Lower lobe of right lung (tissue), 2 donors: ENCODE measurements at places on chromosomes 16 and 17. TPM values are rescaled to one million over a fixed set of nuclear protein-coding genes. Genes with fewer than 3 reads are reported as not detected.
A peak's percentile ranks its signal among the peaks of the same experiment; 100 is the strongest.

GRCh38 chr17:30600830-30601494 lies 123.8 kb downstream of the GOSR1 start:
- DNase-seq = no peak
- peak overlapping the region; percentile 89 for H3K4me3 ChIP-seq
- peaks cover 13% of the 10 kb centered on the region for H3K4me1 ChIP-seq
- H3K36me3 ChIP-seq = no peaks in the 10 kb centered on the region
- peak overlapping the region; percentile 96 for H3K27ac ChIP-seq

GRCh38 chr16:50360033-50360778 lies 8.6 kb downstream of the BRD7 start:
- no peaks in the 10 kb centered on the region for H3K27me3 ChIP-seq
- peaks cover 67% of the 10 kb centered on the region for H3K36me3 ChIP-seq
- H3K27ac ChIP-seq = no peak overlapping the region
- H3K4me3 ChIP-seq = no peak overlapping the region

GRCh38 chr17:74212209-74212912 lies 1.0 kb upstream of the TTYH2 start:
- peak; percentile 61 for DNase-seq
- no peaks in the 10 kb centered on the region for H3K27me3 ChIP-seq
- peaks cover 47% of the 10 kb centered on the region for H3K4me1 ChIP-seq
- H3K4me3 ChIP-seq = peak overlapping the region; percentile 66

DNA sequence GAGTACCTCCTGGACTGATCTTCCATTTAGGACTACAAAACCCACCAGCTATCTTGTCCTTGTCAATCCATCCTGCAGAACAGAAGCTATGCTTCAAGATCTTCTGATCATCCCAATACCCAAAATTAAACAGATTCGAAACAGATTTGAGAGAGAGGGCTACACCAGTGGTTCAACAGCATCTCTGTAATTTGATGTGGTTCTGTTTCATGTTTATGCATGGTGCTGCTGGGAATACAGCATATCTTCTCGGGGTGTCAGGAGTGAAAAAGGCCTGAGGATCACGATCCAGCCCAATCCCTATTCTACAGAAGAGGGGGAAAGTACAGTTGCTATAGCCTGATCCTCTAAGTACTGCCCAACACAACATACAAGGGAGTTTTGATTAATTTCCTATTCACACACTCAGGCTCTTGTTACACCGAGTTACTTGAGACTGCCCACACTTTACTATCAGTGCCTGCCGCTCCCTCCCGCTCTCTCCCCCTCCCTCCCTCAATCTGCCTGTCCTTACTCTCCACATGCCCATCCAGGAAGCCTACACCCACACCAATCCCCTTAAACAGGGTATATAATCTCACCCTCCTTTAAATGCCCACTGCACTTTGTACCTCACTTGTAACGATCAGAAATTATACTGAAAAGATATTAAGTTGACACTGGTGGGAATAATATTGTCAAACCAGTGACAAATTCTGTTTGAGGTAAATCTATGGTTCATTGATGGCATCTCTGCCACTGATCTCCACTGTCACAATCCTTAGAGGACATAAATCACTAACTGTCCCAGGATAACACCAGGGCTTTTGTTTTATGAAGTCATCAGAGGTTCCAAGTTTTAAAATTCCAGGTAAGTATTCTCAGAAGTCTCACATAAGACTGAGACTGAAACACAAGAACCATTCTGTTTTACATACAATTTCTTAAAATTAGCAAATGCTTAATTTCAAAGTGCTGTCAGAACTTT lies 89.3 kb upstream of the PLEKHM1 start:
- H3K4me1 ChIP-seq = peaks cover 26% of the 10 kb centered on the region
- H3K36me3 ChIP-seq = peaks cover 4% of the 10 kb centered on the region
- no peak overlapping the region for H3K4me3 ChIP-seq
- no peaks in the 10 kb centered on the region for H3K27me3 ChIP-seq

GRCh38 chr17:51119415-51120356 lies 982 bp downstream of the SPAG9 start:
- H3K4me3 ChIP-seq = peak overlapping the region; percentile 97
- DNase-seq = peak; percentile 68

- no peak overlapping the region for H3K4me3 ChIP-seq
- H3K27me3 ChIP-seq = no peaks in the 10 kb centered on the region
- no peak overlapping the region for H3K27ac ChIP-seq
- no peaks in the 10 kb centered on the region for H3K36me3 ChIP-seq
- H3K4me1 ChIP-seq = no peaks in the 10 kb centered on the region
- DNase-seq = no peak
Observed at GRCh38 chr17:53166731-53167130, 656.0 kb upstream of the KIF2B start.

DNA sequence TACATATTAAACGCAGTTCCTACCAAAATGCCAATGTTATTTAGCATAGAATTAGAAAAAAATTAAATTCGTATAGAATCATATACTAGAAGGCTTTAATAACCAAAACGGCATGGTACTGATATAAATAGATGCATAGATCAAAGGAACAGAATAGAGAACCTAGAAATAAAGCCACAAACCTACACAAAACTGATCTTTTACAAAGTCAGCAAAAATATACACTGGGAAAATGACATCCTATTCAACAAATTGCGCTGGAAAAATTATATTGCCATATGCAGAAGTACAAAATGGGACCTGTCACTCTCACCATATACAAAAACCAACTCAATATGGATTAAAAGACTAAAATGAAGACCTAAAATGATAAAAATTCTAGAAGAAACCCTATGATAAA lies 1882.6 kb downstream of the TP53TG3F start:
- no peak overlapping the region for H3K27ac ChIP-seq
- no peaks in the 10 kb centered on the region for H3K4me1 ChIP-seq
- H3K4me3 ChIP-seq = no peak overlapping the region
- no peaks in the 10 kb centered on the region for H3K27me3 ChIP-seq

DNA sequence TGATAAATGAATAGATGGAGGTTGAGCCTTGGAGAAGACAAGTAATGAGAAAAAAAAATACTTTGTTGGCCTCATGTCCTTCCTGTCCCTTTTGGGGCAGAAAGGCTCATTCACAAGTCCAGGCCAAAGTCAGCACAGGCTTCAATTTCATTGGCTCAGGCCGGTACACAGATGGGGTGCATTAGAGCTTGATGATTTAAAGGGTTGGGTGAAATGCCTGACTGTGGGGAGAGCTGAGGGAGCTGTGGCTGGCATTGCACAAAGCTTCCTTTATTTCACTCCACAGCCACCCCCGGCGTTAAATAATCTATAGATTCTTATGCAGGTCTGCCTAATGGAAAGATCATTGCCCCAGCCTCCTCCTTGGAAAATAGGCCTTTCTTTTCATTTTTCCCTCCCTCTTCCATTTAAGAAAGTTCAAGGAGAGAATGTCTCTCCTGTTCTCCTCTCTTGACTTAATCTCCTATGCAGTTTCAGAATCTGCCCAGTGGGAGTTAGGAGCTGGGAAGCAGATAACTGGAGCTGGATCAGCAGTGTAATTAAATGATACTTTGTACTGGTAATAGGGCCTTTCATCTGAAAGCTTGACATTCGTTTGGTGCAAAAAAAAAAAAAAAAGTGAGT lies 24.4 kb downstream of the YPEL2 start:
- no peak overlapping the region for H3K27ac ChIP-seq
- H3K4me1 ChIP-seq = peaks cover 38% of the 10 kb centered on the region
- no peak for DNase-seq
- no peak overlapping the region for H3K4me3 ChIP-seq
- no peaks in the 10 kb centered on the region for H3K27me3 ChIP-seq

DNA sequence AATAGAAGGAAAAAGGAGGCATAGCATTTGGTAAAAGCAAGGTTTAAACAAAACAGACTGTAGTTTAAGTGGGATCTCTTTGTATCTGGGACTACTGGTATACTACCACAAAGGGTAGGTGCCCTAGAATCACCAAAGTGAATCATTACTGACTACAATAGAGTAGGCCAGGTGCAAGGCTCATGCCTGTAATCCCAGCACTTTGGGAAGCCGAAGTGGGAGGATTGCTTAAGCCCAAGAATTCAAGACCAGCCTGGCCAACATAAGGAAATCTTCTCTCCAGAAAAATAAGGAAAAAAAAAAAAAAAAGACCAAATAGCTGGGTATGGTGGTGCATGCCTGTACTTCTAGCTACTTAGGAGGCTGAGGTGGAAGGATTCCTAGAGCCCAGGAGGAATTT lies 60.8 kb upstream of the CORO6 start:
- no peaks in the 10 kb centered on the region for H3K27me3 ChIP-seq
- peaks cover 46% of the 10 kb centered on the region for H3K36me3 ChIP-seq
- no peak overlapping the region for H3K4me3 ChIP-seq
- DNase-seq = no peak
- H3K27ac ChIP-seq = peak overlapping the region; percentile 57

DNA sequence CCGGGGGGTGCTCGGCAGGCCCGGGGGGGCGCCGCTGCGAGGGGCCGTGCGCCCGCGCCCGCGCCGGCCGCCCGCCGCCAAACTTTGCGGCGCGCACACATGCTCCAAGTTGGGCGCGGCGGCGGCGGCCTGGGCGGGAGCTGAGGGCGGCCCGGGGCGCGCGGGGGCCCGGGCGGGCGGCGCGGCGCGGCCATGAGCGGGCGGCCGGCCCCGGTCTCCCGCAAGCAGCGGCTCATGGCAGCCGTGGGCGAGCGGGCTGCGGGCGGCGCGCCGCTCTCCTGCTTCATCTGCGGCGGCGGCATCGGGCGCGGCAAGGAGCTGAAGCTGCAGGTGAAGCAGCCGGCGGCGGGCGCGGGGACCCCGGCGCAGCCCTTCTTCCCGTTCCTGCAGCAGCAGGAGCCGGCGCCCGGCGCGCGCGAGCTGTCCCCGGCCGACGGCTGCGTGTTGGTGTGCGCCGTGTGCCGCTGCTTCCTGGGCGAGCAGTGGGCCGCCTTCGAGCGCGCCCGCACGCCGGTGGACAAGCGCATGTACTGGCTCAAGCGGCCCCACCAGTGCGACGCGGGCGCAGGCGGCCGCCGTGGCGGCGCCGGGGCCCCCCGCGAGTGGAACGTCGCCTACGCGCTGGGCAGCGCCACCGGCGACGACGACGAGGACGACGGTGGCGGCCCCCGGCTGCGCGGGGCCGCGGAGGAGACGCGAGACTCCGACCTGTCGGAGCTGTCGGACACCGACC lies 57.2 kb upstream of the CIBAR2 start:
- peak overlapping the region; percentile 48 for H3K4me3 ChIP-seq
- DNase-seq = peak; percentile 38
- H3K27ac ChIP-seq = no peak overlapping the region
- peaks cover 70% of the 10 kb centered on the region for H3K4me1 ChIP-seq
- peaks cover 29% of the 10 kb centered on the region for H3K27me3 ChIP-seq

DNA sequence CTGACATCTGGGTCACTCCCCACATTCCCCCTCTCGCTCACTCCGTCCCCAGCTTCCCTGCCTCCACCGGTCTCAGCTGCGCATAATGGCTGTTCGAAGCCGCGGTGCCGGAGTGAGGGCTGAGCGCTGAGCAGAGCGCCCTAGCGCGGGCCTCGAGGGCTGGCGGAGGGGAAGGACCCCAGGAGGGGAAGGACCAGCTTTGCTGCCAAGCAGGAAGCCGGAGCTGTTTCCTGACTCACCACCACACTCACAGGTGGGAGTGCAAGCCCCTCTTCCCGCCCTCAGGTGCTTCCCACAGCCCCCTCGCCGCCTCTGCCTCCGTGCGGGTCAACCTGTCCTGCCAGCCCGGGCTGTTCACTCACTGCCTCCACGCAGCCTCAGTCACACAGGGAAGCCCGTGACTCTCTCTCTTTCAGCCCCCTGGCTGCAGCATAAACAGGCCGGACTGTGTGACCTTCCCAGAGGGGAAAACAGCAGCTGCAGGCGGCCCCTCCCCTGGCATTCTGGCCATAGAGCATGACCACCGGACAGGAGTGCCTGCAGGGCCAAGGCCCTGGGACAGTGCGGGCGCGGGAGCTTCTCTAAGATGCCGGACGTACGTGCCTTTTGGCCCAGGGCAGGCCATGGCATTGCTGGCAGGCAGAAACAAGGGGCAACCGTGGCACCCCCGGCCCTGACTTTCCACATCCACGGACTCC lies 23.7 kb downstream of the SLC43A2 start:
- no peak overlapping the region for H3K27ac ChIP-seq
- H3K36me3 ChIP-seq = peaks cover 22% of the 10 kb centered on the region
- DNase-seq = no peak
- H3K4me3 ChIP-seq = no peak overlapping the region

- no peaks in the 10 kb centered on the region for H3K27me3 ChIP-seq
- peak overlapping the region; percentile 46 for H3K4me3 ChIP-seq
- H3K27ac ChIP-seq = peak overlapping the region; percentile 53
- peaks cover 47% of the 10 kb centered on the region for H3K4me1 ChIP-seq
- no peak for DNase-seq
- H3K36me3 ChIP-seq = no peaks in the 10 kb centered on the region
Observed at GRCh38 chr17:58529275-58529674, 14.8 kb upstream of the MTMR4 start.

GRCh38 chr17:60231234-60231633 lies 81.5 kb downstream of the CA4 start:
- H3K4me3 ChIP-seq = no peak overlapping the region
- H3K27me3 ChIP-seq = no peaks in the 10 kb centered on the region
- peaks cover 30% of the 10 kb centered on the region for H3K36me3 ChIP-seq
- no peak overlapping the region for H3K27ac ChIP-seq

DNA sequence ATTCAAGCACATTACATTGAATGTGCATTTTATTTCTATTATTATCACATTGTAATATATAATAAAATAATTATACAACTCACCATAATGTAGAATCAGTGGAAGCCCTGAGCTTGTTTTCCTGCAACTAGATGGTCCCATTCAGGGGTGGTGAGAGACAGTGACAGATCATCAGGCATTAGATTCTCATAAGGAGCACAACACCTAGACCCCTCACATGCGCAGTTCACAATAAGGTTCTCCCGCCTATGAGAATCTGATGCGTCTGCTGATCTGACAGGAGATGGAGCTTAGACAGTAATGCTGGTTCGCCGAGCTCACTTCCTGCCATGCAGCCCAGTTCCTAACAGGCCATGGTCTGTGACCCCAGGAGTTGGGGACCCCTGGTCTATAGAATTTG lies 96.7 kb upstream of the RBBP6 start:
- H3K4me3 ChIP-seq = no peak overlapping the region
- H3K4me1 ChIP-seq = no peaks in the 10 kb centered on the region
- DNase-seq = no peak
- H3K27ac ChIP-seq = no peak overlapping the region
- no peaks in the 10 kb centered on the region for H3K36me3 ChIP-seq
- no peaks in the 10 kb centered on the region for H3K27me3 ChIP-seq

GRCh38 chr16:74700438-74701225 lies at the start of gene MLKL:
MLKL (minus strand) TSS chr16:74700862; CDS start chr16:74695757, 5,105 bp downstream.
- H3K4me1 ChIP-seq = peaks cover 41% of the 10 kb centered on the region
- peak within 1 kb of the TSS; percentile 76 for H3K4me3 ChIP-seq
- H3K27ac ChIP-seq = peak within 1 kb of the TSS; percentile 96

The KCNH4 gene
- 0.09 TPM for total RNA-seq

The PTGES3L gene
- 0.27 TPM for total RNA-seq

The PRSS36 gene
- total RNA-seq = 6.6 TPM

The KIF19 gene
- 3.6 TPM for total RNA-seq

The UTS2R gene
- total RNA-seq = not detected

The SCNN1G gene
- 7.6 TPM for total RNA-seq

The ABCA3 gene
- total RNA-seq = 491 TPM

The CENPN gene
- total RNA-seq = 5.0 TPM

The SYNGR3 gene
- 0.24 TPM for total RNA-seq

The DOC2B gene
- 6.2 TPM for total RNA-seq
